ENCODE measurements at places on chromosomes 2 and 18.

DNA sequence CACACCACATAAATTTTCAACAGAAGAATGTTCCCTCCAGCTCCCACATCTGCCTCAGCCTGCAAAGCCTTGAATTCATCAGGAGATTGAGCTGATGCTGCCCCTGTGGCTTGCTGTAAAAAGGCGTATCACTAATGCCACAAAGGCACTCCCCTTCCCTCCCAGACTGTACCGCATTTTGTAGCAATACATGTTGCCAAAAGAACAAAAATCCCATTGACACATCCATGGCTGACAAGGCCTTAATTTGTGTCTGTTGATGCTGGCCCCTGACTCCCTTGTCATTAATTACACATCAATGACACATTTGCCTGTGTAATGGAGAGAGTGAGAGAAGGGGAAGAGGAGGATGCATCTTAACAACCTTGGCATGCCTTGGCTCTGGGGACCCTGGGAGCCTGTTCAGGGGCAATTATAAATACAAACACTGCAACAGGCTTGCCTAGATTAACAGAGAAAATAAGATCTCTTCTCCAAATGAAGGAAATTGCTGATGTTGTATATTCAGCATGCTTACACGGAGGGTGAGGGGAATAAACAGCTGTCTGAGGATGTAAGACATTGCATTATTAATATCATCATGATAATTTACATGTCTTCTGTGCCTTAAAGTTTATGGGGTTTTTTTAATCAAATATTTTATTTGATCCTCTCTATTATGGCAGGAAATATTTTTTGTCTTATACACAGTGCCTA, 264.0 kb downstream of the SUCLG1 start:
- DNase-seq: no peak

DNA sequence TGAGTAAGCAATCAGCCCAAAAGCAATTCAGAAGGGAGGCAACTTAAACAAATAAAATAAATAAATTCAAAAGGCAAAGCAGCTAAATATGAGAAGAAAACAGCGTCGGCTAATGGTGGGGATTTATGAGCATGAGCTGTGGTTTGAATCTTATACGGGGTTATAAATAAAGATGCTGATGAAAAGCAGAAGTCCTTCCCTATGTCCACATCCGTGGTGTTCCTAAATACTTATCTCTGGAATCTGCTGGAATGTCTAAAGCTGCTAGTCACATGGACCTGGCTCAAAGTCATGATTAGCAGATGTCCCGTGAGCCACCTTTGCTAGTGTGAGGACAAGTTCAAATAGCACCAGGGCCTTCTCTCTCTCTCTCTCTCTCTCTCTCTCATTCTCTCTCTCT, 33.8 kb downstream of the SMIM21 start:
- no peak for DNase-seq

DNA sequence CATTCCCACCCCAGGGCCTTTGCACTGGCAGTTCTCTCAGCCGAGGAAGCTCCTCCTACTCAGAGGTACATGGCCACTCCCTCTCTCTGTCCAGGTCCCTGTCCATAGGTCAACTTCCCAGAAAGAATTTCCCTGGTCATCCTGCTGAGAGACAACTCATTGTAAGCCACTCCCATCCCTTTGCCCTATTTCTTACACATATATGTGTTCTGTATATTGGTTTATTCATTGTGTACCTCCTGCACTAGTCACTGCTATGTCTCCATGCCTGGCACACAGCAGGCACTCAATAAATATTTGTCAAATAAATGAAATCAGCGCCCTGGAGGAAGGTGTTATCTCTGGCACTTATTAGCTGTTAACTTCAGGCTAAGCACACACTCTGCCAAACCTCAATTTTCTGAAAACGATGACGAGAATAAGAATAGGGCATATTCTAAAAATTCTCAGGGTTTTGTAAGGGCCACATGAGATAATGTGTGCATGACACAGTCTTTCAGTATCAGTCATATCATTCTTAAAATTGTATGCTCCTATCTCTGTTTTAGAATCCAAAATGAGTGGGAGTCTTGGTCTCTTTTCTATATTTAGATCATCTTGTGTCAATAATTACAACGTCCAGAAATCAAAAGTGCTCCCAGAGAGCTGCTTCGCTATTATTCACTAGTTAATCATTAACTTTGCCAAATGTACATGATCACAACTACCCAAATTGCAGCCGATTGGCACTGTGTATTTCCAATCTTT, 198.0 kb downstream of the ALK start:
- no peak for DNase-seq

- no peak for DNase-seq
Measured at GRCh38 chr18:13517369-13517768, 209.0 kb downstream of the FAM210A start.

DNA sequence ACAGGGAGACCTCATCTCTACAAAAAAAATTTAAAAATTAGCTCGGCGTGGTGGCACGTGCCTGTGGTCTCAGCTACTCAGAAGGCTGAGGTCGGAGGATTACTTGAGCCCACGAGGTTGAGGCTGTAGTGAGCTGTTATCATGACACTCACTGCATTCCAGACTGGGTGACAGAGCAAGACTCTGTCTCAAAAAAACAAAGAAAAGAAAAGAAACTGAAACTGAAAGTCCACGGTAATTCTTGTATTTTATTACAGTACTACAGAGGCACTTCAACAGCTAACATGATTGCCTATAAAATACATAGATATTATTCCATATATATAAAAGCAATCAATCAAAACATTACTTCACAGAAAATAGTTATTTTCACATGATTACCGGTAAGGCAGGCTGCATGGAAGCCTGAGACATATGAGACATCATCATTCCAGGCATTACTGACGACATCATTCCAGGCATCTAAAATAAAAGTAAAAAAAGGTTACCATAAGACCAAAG, 23.1 kb downstream of the PRPF40A start:
- DNase-seq: peak; percentile 11

GRCh38 chr18:63443829-63444228, 21.6 kb upstream of the VPS4B start:
- DNase-seq: no peak

DNA sequence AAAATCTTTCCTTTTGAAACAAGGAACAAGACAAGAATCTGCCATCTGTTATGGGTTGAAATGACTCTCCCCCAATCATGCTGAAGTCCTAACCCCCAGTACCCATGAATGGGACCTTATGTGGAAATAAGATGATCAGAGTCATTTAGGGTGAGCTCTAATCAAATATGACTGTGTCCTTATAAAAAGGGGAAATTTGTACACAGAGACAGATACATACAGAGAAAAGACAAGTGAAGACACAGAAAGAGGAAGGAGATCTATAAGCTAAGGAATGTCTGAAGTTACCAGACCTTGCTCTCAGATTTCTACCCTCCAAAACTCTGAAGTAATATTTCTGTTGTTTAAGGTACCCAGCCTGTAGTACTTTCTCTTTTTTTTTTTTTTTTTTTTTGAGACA, 15.7 kb downstream of the TGFBRAP1 start:
- no peak for DNase-seq

- DNase-seq: no peak
Measured at GRCh38 chr2:67309281-67309680, 87.9 kb upstream of the ETAA1 start.

DNA sequence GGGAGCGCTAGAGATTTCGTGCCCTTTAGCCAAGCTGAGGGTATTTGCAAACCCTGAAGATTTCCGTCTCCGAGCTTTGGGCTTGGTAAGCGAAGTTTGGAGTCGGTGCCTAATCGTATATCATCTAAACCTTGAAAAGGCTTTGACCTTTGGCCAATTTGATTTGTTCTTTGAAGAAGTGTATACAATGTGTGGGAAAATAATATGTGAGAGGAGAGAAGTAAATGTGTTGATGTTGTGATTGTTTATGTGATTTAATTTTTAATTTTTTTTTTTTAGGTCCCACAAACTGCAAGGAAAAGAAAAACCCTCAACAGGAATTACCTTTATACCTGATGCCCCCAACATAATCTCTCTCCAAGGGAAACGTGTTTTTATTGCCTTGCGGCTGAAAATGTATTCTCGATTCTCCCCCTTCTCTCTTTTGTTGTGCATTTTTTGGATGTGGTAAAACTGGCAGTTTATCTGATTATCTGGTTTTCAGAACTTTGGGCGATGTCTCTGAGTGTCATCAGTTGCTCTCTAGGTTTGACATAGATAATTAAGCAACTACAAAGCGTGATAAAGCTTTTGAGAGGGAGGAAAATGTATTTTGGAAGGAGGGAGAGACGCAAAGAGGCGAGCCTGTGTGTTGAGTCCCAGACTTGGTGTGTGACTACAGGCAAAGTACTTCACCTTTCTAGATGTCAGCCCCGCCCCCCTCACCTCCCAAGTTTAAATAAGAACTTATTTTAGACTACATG, 912 bp upstream of the FBXO11 start:
- no peak for DNase-seq

DNA sequence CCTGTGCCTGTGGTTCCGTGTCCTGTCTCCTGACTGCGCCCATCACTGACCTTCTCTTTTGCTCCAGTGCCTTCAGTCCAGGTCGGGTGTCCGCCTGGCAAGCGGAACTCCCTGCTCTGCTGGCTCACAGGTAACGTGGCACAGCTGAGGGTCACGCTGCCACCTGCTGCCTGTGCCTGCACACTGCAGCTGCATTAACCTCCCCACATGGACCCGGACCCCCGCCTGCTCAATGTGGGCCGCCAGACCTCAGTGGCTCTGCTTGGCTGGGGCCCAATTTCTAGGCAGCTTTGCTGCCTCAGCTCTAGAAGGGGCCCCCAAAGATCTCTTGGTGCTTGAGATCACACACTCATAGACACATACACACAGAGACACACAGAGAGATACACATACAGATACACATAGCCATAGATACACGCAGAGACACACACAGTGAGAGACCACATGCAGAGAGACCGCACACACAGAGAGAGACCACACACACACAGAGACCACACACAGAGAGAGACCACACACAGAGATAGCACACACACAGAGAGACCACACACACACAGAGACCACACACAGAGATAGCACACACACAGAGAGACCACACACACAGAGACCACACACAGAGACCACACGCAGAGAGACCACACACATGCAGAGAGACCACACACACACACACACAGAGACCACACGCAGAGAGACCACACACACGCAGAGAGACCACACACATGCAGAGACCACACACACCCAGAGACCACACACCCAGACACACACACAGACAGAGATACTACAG, 14.9 kb upstream of the CNNM3 start:
- DNase-seq: peak; percentile 34

- no peak for DNase-seq
Measured at GRCh38 chr2:71156573-71156972, 26.1 kb downstream of the MPHOSPH10 start.

DNA sequence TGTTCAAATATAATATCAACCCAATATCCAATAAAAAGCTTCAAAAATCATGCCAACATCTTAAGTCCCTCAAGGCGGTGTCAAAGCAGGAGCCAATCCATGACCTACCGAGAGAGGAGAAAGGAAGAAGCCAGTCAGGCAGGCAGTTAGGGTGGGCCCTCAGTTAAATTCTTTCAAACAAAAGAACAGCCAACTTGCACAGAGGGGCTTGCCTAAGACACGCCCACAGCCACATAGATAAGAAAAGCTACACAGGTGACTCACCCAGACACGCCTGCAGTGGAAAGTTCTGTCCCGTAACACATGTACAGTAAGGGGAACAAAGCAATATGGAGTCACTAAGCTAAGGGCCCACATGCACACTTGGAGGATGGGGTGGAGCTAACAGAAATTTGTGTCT, 61.3 kb downstream of the SP110 start:
- no peak for DNase-seq

DNA sequence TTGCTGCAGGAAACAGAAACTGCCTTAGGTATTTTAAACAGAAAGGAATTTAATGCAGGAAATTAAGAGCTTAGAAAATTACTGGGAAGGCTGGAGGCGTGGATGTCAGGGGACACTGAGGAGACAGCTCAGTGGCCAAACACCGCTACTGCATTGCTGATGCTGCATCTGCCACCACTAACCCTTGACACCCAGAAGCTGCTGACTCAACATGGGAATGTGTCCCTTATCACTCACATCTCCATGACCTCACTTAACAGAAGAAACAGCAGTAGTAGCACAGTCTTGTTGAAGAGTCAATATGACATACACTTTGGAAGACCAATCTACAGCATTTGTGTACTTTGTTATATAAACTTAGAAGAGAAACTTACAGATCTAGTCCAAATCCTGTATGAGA, 906.1 kb downstream of the SLC4A3 start:
- DNase-seq: no peak

GRCh38 chr2:36655453-36655852, 41.1 kb upstream of the VIT start:
- no peak for DNase-seq

DNA sequence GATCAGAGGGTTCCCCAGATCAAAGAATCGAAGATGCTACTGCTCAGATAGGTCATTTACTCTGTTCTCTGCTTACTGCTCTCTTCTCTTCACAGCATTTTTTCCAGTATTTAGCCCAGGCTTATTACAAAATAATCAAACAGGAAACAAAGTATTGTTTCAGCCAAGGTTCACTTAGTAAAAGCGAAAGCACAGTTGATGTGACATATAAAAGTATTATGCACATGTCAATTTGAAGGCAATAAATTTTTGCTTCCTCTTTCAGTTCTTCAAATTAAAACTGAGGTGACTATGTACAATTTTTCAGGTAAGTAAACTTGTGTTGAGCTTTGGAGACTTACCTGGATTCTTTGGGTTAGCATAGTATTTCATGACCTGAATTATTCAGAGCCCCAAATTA, 262.8 kb upstream of the CHST9 start:
- DNase-seq: no peak

GRCh38 chr2:9972621-9973479, 21.4 kb downstream of the GRHL1 start:
- DNase-seq: no peak

- DNase-seq: no peak
Measured at GRCh38 chr2:135960150-135960549, 25.3 kb downstream of the DARS1 start.

DNA sequence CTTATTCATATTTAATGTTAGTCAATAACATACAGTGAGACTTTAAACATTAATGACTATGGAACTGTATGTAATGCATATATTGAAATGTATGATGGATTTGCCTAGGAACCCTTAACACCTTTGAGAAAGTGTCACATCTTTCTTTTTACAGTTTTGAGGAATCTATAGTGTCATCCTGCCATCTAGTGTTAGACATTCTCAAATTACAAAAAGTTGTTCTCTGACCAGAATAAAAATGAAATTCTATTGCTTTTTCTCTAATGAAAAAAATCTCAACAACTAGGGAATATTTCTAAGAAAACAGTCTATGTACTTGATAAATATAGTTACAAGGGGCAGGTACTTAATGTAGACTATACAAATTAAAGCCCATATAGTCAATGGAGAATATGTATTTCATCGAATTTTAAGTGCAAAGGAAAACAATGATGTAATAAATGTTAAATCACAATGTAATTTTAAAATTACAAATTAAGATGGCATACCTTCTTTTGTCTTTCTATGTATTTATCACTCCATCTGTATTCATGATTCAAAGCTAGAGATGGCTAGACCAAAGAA, 5.1 kb upstream of the CALCRL start:
- no peak for DNase-seq

DNA sequence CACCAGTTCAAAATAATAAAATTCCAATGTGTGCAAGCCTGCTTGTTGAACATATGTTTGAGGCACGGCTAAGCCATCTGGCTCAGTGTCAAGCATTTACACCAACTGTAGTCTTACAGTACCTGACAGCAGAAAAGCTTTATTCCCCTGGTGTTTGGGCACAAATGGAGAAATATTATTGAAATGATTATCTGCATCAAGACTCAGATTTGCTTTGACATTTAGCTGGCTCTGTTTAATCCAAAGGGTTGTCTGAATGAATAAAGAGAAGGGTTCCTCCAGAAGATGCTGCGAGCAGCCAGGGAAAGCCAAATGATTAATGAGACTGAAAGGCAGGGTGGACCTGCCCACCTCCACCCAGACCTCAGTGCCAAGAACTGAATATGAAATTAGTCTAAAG, 393.2 kb upstream of the GALNT5 start:
- DNase-seq: no peak
